ENCODE measurements at places on chromosomes 5 and 9.

DNA sequence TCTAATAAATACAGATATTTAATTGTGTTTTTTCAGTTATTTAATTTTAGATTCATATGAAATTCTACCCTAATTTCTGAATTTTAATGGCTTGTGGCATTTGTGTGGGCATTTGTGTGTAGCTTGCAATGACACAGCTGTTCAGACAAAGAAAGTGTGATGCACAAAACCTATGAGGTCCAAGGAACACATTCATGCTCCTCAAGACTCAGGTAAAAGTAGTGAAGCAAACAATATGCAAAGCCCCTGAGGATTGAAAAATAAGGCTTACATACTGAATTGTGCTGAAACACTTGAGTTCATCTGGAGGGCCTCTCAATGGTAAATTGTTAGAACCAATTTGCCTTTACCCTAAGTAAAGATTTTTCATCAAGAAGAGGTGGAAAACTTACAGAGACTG lies 28.1 kb downstream of the IL7R start:
- DNase-seq: no peak

- DNase-seq: no peak
Observed at GRCh38 chr5:11130131-11130530, 369.1 kb upstream of the DAP start.

DNA sequence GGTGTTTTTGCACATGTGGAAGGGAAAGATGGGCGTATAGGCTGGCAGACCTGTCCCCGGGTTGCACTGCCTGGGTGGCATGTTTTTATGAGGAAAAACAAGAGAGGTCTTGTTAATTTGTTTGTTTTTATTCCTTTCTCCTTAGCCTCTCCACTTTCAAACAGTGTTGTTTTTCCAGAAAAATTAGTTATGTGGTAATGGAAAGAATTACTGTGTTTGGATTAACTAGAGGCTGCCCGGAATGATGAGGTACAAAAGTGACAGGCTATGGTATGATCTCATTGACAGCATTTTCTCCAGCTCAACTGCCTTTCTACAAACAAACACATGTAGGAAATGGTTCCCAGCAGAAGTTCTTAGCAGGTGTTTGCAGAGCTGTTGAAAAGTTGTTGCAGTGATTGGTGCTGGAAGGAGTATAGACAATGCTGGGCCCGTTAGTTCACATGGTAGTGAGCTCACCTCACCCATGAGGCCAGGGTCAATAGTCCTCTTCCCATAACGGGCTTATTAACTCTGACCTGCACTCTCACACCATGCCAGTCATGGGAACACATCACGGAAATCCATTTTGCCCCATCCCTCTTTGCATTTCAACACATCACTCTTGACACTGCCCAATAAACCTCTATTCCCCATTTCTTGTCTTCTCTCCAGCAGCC lies 111.3 kb upstream of the SAP30L start:
- DNase-seq: no peak

GRCh38 chr5:14457476-14457875 lies 124.1 kb upstream of the OTULINL start:
- DNase-seq: no peak

DNA sequence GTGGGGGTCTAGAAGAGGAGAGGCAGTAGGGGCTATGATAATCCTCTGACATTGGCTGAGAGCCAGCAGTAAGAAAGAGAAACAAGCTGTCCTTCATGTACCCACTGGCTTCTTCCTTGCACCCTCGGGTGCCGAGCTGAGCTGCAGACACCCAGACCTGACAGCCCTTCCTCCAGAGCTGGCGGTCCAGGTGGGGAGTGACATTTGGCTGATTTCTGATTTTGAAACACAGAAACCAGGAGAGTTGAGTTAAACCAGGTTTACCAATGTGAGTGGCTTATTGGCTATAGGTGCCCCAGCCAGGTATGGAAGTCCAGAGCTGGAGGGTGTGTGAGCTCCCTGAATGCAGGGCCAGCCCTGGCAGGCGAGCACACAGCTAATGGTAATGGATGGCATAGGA lies 59.2 kb downstream of the GADD45G start:
- DNase-seq: no peak

- no peak for DNase-seq
Observed at GRCh38 chr9:124863371-124863871, 1.5 kb downstream of the ARPC5L start.

DNA sequence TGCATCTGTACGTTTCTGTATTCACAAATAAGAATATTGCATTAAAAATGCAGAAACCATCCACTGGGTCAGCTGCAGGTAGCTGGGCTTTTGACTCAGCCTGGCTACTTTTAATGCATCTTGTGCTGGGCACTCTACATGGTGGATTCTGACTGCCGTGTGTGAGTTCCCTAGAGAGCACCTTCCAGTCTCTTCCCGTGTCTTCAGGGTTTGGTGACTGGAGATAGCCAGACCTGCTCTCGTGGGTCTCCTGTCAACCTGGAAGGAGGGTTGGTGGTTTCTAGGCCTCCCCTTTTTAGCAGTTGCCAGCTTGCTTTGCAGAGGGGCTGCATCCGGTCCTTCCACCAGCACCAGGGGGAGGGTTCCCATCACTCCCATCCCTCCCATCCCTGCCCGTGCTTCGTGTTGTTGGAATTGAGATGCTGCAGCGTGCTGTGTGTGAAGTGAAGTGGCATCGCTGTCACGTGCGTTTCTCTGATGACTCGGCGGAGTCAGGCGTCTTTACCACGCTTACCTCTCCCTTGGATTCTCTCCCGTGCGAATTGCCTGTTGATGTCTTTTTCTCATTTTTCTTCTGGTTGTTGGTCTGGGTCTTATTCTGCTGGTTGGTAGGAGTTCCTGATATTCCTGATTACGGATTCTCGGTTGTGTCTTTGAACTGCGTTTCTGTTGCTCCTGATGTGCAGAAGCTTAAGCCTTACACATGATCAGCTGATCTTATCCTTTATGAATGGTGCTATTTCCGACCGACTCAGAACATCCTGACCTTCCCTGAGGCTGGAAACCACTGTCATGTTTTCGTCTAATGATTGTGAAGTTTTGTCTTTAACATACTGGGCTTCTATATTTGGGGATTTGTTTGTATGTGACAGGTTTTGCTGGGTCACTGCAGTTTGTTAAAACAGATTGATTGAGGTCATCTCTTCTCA lies 16.9 kb downstream of the FBXW5 start:
- no peak for DNase-seq

GRCh38 chr5:163506726-163507125 lies 1.3 kb downstream of the MAT2B start:
- DNase-seq: no peak

DNA sequence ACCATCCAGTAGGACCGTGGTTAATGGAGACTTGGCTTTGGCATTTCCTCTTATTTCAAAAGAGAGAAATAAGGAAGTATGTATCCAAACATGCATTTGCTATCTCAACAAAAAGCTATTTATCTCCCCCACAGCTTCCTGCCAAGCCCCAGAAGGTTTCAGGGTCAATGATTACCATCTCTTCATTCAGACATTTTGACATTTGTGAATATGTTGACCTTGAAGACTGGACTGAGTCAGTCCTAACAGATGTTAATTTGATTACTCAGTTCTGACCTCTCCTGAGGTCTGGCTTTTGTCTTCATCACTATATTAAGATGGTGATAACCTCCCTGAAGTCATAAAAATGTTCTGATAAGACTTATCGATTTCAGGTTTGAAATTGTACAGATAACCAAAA lies 479.4 kb downstream of the AGTPBP1 start:
- no peak for DNase-seq

DNA sequence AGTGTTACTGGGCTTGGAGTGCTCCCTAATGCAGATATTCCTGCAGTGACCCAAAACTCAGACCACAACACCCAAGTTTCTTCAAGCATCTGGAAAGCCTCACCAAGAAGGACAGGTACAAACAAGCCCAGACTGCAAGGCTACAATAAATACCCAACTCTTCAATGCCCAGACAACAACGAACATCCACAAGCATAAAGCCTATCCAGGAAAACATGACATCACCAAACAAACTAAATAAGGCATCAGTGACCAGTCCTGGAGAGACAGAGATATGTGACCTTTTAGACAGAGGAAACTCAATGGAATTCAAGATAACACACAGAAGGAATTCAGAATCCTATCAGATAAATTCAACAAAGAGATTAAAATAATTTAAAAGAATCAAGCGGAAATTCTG lies 605.6 kb downstream of the PDE4D start:
- no peak for DNase-seq

DNA sequence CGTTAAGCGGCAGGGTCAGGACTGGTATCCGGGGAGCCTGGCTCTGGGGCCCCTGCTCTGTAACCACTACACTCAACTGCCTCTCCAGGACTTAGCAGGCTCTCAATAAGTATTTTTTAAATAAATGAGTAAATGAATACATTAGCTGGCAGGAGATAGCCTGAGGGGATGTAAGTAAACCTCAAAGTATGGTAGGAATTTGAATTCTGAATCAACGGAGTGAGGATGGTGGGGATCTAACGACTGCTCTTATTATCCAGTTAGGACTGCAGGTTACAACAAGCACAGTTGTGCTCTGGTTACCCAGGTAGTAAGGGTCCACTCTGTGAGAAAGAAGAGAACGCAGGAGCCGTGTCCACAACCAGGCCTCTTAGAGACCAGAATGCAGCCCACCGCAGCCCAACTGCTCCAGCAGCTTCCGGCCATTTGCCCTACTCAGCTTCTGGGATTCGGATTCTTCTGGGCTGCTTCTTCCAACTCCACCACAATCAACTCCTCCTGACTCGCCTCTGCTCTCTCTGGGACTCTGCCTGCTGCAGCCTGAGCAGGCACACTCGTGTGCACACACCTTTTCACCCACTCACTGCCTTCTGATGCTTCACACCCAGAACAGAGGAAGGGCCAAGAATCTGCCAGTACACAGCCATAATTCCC lies 52.6 kb downstream of the MED27 start:
- no peak for DNase-seq

- DNase-seq: no peak
Observed at GRCh38 chr9:97572196-97572891, 60.8 kb downstream of the TSTD2 start.

DNA sequence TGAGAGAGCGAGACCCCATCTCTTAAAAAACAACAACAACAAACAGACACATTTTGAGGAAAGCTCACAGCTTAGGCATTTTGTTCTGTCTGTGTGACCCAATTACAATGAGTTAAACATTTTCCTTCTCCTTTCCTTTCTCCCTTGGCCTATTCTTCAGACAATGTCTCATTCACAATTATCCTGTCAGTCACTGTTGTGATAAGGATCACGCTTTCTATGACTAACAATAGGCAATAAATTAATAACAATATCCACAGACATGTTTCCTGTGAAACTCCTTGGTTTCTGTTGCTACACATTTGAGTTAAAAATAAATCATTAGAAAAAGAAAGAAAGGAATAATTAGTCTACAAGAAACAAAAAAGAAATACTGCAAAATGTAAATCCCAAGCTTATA lies 19.8 kb upstream of the CARTPT start:
- no peak for DNase-seq

DNA sequence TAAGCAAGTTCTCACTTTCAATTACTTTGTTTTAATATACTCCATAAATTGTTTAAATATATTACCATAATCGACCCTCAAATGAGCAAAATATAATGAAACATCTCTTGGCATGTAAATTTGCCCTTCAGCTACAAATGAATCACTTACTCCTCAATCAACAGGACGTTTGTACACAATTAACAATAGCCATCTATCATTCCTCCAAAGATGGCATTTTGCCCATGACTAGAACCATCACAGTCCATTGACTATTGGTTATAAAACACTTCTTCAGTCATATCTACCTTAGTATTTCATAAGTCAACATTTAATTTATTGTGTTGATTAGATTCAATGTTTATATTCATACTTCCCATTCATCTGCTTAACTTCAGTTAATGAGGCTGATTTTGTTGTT lies 127.2 kb downstream of the CTNND2 start:
- DNase-seq: no peak

DNA sequence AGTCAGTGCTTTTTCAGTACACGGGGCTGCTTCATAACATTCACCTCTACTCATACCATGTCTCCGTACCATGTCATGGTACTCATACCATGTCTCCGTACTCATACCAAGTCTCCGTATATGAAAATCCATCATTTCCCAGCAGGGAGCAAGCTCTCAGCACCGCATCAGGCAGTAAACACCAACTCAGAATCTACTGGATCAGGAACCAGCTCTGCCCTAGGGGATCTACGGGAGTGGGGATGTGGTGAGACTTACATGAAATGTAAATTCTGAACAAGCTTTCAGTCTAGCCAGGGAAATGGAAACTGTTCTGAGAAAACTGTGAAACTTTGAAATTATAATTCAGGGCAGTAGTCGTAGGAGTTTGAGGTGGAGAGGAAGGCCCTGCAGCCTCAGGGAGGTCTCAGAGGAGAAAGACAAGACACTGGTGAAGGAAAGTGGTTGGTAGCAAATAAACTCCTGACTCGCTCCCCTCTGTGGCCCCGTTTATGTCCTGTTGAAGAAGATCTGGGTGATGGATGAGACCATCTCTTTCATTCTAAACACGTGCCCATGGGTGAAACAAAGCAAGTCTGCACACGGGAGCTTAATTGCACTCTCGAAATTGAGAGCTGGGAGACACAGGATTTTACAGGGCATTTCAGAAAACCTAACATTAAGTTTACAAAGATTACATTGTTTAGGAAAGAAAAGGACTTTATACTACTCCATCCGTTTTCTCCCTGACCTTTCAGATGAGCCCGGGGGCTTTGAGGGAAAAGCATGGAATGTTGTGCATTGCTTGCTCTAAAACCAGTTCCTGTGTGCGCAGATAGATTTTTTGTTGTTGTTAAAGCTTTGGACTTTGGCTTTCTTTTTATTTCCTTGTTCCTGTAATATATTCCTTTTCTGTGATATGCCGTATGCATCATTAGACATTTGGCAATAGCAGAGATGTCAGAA lies 26.8 kb downstream of the ACTBL2 start:
- no peak for DNase-seq

- DNase-seq: no peak
Observed at GRCh38 chr9:137545123-137545522, 5.1 kb downstream of the PNPLA7 start.
